ENCODE measurements at places on chromosomes 5 and 9.

- no peak for DNase-seq
Measured at GRCh38 chr9:120645760-120646159, 65.8 kb upstream of the CDK5RAP2 start.

GRCh38 chr5:111743988-111744387 is 13.0 kb downstream of the NREP start:
- DNase-seq, result no peak

DNA sequence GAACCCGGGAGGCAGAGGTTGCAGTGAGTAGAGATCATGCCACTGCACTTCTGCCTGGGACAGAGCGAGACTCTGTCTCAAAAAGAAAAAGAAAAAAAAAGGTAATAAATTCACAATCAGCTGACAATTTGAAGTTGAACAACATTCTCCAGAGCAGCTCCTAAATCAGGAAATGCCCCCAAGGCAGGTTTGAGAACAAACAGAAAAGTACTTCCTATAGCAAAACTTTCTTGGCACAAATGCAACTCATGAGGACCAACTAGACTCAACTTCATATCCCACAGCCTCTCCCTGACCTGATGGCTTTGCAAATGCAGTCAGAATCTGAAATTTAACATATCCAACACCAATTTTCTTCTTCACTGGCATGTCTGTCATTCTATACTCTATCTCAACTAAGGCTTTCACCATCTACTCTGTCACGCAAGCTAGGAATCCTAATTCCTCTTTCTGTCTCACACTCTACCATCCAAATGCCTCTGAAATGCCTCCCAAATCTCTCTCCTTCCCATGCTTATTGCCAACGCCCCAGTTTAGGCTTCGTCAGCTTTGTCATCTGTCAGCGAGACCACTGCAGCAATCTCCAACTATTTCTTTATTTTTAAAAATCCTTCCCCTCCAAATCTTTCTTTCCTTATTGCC is 113.3 kb downstream of the MAPKAP1 start:
- DNase-seq, result no peak

GRCh38 chr5:138544181-138545134 is 1.4 kb upstream of the ETF1 start:
- no peak for DNase-seq

GRCh38 chr5:43839218-43839617 is 236.2 kb downstream of the NNT start:
- no peak for DNase-seq

GRCh38 chr5:135225856-135226560 is 173.0 kb downstream of the MACROH2A1 start:
- no peak for DNase-seq

DNA sequence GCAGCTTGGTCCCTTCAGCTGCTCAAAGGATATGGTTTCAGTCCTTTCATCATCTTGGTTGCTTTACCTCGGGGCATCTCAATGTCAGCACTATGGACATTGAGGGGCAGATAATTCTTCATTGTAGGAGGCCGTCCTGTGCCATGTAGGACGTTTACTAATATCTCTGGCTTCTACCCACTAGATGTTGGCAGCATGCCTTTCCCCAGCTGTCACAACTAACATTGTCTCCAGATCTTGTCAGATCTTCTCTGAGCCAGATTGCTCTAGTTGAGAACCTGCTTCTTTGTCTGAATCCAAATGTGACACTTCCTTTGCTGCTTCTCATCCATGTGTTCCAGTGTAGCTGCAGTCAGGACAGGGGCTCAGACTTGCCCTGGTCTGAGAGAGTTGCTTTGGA is 10.3 kb downstream of the PTPA start:
- DNase-seq, result no peak

DNA sequence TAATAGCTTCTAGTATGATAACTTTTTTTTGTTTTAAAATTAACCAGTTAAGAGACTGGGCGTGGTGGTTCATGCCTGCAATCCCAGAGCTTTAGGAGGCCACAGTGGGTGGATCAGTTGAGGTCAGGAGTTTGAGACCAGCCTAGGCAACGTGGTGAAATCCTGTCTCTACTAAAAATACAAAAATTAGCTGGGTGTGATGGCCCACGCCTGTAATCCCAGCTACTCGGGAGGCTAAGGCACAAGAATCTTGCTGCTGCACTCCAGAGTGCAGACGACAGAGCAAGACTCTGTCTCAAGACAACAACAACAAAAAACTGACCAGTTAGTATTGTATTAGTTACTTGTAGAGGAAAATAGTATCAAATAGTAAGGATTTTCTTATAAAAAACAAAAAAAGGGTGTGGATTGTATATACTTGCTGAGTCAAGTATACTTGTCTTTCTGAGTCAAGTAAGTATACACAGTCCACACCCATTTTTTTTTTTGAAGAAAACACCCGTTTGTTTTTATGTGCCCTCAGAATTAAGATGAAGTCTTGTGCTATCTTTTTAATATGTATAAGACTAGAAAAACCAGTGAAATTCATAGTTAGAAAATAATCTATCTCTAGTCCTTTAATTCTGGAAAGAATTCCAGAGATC is 25.3 kb downstream of the UBAP1 start:
- no peak for DNase-seq

GRCh38 chr5:121019106-121019505 is 555.0 kb downstream of the PRR16 start:
- no peak for DNase-seq

GRCh38 chr9:128912270-128912853 is 8.4 kb upstream of the PHYHD1 start:
- DNase-seq, result peak; percentile 20

GRCh38 chr5:17203329-17204132 is 13.9 kb upstream of the BASP1 start:
- DNase-seq, result no peak

GRCh38 chr5:142941245-142941644 is 171.1 kb downstream of the ARHGAP26 start:
- no peak for DNase-seq

GRCh38 chr9:109880276-109881169 is 100.5 kb downstream of the PALM2AKAP2 start:
- DNase-seq, result no peak

DNA sequence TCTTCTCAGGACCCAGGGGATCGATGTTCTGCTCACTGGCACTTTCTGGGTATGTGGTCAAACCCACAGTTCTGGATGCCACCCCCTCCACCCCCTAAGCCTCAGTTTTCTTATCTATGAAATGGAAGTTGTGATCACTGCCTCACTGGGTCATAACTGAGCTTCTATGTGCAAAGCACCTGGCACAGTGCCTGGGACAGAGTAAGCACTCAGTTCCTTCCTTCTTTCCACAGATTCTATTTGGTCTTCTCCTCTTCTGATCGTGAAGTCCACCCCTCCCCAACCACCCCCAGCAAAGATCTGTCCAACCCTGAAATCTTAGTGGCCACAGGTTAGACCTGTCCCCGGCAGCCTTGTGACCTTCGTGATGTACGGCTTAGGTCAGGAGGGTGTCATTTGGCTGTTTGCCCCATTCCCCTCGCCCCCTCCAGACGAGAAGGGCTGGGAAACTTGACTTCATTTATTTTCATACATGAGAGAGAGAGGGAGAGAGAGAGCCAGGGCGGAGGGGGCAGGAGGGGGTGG is 181.4 kb downstream of the FGF18 start:
- no peak for DNase-seq

- DNase-seq, result no peak
Measured at GRCh38 chr5:651296-652022, 39.3 kb downstream of the CEP72 start.

GRCh38 chr5:92775711-92776615 is 805.1 kb downstream of the NR2F1-AS1 start:
- DNase-seq, result no peak

- no peak for DNase-seq
Measured at GRCh38 chr9:124482431-124483031, 24.7 kb downstream of the NR5A1 start.

Data from stimulated activated CD4-positive, alpha-beta T cell treated with anti-CD3 and anti-CD28 coated beads, Interleukin-4, amount 100 ng/mL, for 1 hour (primary cell).